ENCODE measurements at places on chromosomes 13 and 19. TPM values are rescaled to one million over a fixed set of nuclear protein-coding genes. Genes with fewer than 3 reads are reported as not detected.
A peak's percentile ranks its signal among the peaks of the same experiment; 100 is the strongest.

GRCh38 chr13:36454987-36455386 lies 22.7 kb downstream of the CCNA1 start:
- DNase-seq, result no peak

DNA sequence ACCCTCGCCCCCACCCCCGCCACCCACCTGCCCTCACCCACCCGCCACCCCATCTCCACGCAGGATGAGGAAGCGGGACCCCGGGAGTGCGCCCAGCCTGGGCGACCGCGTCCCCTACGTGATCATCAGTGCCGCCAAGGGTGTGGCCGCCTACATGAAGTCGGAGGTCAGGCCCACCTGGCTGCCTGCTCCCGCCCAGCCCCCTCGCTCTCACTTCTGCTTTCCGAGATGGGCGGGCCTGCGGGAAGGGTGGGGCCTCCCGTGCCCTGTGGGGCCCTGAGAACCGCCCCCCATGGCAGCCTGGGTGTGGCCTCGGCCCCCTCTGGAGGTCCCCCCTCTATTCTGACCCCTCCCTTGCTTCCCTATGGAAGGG lies 3.1 kb upstream of the SPIB start:
- DNase-seq, result peak; percentile 47

GRCh38 chr19:798415-799075 lies 1.3 kb downstream of the PTBP1 start:
- no peak for DNase-seq

DNA sequence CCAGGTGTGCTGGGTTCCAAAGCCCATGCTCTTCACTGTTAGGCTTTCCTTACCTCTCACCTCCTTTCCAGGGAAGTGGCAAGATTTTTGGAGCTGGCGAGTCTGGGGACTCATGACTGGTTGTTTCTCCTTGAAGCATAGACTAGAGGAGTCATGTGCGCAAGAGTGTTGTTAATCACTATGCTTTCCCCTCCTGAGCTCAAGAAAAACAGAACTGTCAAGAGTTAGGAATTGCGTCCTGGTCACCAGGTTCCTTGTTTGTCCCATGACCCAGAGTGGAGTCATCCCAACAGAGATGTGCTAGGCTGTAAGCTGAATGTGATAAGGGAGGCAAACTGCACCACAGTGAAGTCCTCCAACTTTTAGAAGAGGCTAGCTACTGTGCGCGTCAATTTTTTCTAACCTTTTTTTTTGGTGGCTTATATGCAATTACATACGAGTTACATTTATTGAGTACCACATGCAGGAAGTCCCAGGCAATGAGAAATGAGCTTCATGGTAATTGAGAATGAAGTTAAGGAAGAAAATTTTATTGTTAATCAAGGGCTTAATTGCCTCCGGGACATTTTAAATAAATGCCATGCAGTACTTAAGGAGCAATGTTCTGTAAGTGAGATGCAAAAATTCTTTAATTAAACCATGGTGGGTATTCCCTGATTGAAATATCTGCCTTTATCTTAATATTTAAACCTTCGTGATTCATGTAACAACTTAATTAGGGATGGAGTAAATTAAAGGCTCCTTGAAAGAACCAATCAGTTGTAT lies 233.9 kb downstream of the ZIC5 start:
- no peak for DNase-seq

DNA sequence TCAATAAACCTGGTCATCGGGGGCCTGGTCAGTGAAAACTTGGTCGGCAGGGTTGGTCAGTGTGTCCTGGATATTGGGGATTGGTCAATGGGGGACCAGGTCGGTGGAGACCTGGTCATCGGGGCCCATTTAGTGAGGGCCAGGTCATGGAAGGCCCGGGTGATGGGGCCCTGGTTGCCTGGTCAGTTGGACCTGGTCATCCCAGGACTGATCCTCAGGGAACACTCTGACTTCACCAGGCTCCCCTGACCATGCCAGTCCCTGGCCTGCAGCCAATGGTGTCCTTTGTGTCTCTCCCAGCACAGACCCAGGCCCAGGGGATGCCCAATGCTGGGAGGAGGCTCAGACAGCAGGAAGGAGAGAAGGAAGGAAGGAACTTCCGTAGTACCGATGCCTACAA lies 42.1 kb upstream of the TPM4 start:
- no peak for DNase-seq

The ZNF813 gene
- 1.3 TPM for total RNA-seq

The LGALS7B gene
- total RNA-seq, result not detected
